Right renal pelvis (tissue), 4 donors: ENCODE measurements at places on chromosomes 11 and 22.

- DNase-seq = no peak
Observed at GRCh38 chr11:2437516-2437915, 6.8 kb downstream of the TRPM5 start.

- DNase-seq = no peak
Observed at GRCh38 chr11:82996966-82997606, 74.6 kb downstream of the RAB30 start.

DNA sequence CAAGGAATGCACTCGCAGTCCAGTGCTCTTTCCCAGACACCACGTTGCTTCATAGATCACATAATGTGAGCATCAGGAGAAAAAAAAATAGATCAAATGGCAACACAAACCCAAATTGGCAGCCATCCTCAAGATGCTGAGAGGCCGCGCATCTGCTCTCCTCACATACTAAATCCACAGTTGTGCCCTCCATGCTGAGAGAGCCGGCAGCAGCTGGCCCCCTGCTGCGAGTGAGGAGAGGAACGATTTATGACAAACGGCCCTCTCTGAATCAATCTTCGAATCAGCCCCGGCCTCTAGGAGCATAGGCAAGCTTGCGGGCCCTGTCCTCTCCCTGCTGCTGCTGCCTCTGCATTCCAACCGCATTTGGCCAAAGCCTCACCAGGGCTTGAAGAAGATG is 159.9 kb upstream of the TENM4 start:
- DNase-seq = no peak

DNA sequence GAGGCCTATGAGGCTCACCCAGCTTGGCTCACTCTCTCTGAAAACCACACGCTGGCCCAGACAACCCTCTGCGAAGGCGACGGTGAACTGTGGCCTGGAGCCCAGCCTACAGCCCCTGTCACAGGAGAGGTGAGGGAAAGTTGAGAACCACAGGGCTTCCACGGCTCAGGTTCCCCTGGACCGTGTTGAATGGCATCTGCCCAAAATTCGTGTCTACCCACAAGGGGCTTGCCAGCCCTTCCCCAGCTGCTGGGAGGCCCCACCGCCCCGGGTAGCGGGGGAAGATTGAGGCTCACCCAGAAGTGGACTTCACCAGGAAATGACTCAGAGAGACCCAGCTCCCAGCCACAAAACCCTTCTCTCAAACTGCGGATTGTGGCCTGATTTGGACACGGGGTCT is 197.1 kb downstream of the CTTN start:
- no peak for DNase-seq

DNA sequence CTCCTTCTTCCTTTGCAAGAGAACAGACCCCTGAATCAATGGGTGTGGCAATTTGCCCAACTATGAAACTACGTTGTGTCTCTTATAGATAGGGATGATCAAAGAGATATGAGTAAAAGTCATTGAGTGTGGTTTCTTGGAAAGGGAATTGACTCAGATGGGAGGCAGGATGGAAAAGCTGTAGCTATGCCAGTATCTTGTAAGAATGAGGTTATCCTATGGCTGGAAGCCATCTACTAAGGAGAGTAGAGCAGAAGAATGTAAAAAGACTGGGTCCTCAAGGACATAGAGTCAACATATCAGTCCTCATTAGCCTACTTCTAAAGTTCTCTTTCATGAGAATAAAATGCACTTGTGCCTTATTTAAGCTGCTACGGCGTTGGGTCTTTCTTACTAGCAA is 78.9 kb upstream of the POU2AF2 start:
- DNase-seq = no peak

DNA sequence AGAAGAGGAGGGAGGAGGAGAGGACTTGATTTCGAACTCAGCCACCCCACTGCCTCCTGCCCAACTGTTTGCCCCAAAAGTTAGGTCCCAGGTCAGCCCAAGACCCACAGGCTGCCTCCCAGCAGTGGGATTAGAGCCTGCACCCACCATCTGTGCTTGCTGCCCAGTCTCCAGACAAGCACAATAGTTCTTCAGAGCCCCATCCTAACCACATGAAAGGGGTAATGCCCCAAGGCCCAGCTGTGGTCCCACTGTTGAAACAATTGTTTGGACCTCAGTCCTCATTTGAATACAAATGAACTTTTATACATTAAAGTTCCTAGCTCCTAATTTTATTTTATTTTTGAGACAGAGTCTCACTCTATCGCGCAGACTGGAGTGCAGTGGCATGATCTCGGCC is 5.4 kb upstream of the VPS51 start:
- DNase-seq = no peak

GRCh38 chr11:33444835-33445594 is 187.8 kb downstream of the HIPK3 start:
- no peak for DNase-seq

- DNase-seq = no peak
Observed at GRCh38 chr22:44566911-44567310, 68.9 kb upstream of the RTL6 start.

DNA sequence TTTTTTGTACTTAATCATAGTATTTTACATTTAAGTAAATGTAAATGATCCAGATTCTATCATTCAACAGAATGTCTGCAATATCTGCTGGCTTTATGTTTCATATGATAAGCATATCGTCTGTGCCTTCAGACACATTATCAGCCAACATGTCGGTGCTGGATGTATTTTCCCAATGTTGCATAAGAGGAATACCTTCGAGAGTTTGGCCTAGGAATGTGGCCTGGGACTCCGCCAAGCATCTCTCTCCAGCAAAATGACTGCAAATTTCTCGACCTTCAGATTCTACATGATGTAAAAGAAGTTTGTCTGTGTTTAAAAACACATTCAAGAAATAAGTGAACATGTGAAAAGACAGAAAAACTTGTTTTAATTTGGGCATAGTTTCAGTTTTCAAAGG is 6.9 kb downstream of the BDNF start:
- no peak for DNase-seq

- DNase-seq = no peak
Observed at GRCh38 chr11:64037027-64037634, 1.4 kb downstream of the FLRT1 start.

- DNase-seq = no peak
Observed at GRCh38 chr11:104246590-104246989, 82.6 kb upstream of the PDGFD start.
